ENCODE measurements at places on chromosomes 7 and 10. TPM values are rescaled to one million over a fixed set of nuclear protein-coding genes. Genes with fewer than 3 reads are reported as not detected.

The GALNT11 gene
- total RNA-seq = 26.8 TPM

The HOXA2 gene
- not detected for total RNA-seq

The FBXO24 gene
- not detected for total RNA-seq

The AKR1D1 gene
- not detected for total RNA-seq

The LRRC18 gene
- not detected for total RNA-seq

The EPO gene
- total RNA-seq = not detected

The PCGF6 gene
- total RNA-seq = 6.8 TPM

The PAPOLB gene
- total RNA-seq = 0.29 TPM

The ACSL5 gene
- total RNA-seq = 7.7 TPM

The CCDC146 gene
- 7.5 TPM for total RNA-seq

The STRIP2 gene
- total RNA-seq = 9.5 TPM

The UPK3B gene
- 1.0 TPM for total RNA-seq

The CAV2 gene
- total RNA-seq = 179 TPM

The STOX1 gene
- total RNA-seq = 0.45 TPM

The ZP3 gene
- 2.4 TPM for total RNA-seq

The CDNF gene
- 6.7 TPM for total RNA-seq

The LAMB4 gene
- not detected for total RNA-seq

The ASB10 gene
- 4.5 TPM for total RNA-seq

The LAMTOR4 gene
- 118 TPM for total RNA-seq

The SEMA3A gene
- 13.1 TPM for total RNA-seq
